CD4-positive, alpha-beta T cell (primary cell): ENCODE measurements at places on chromosomes 4 and X.
A peak's percentile ranks its signal among the peaks of the same experiment; 100 is the strongest.

- DNase-seq = no peak
Observed at GRCh38 chr4:169802873-169803272, 45.1 kb upstream of the HPF1 start.

GRCh38 chr4:152779513-152780266 is at the start of the genes ARFIP1 and TIGD4:
Gene ARFIP1, plus strand, starts transcription at chr4:152779954. Its CDS starts 49,680 bp downstream, at chr4:152829634.
Gene TIGD4, minus strand, starts transcription at chr4:152779730. Its CDS starts 8,726 bp downstream, at chr4:152771004.
- DNase-seq = peak; percentile 92

DNA sequence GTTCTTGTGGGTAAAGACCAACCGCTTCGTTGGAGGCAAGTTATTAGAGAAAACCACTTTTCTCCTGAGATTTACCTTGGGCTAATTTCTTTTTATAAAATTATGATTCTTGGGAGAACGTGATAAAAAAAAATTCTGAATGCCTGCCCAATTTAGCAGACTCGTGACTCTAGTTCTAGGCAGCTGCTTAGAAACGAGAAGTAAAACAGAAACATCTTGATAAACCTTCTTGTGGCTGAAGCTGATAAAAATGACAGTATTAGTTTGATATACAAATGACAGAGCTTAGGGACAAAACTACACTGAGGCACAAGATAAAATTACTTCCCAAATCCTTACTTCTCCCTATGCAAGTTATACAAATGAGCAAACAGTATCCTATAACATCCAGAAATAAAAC is 458.9 kb upstream of the TEX13C start:
- DNase-seq = no peak

DNA sequence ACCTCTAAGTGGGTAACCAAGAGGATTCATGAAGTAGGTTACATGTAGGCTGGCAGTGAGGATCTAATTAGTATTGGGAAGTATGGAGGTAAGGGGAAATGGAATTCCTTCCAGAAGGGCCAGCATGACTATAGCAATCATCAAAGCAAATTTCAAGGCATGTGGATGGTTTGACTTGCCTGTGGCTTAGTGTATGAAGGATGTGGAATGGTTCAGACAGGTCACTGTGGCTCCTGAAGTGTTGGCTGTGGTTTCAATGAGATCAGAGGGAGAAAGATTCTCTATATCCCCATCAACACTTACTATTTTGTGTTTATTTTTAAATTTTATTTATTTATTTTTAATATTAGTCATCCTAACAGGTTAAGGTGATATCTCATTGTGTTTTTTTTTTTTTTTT is 121.6 kb upstream of the TBC1D9 start:
- DNase-seq = no peak

GRCh38 chr4:165458471-165458870 is 79.7 kb downstream of the CPE start:
- no peak for DNase-seq

- DNase-seq = no peak
Observed at GRCh38 chrX:13898083-13898482, 81.2 kb upstream of the GPM6B start.

DNA sequence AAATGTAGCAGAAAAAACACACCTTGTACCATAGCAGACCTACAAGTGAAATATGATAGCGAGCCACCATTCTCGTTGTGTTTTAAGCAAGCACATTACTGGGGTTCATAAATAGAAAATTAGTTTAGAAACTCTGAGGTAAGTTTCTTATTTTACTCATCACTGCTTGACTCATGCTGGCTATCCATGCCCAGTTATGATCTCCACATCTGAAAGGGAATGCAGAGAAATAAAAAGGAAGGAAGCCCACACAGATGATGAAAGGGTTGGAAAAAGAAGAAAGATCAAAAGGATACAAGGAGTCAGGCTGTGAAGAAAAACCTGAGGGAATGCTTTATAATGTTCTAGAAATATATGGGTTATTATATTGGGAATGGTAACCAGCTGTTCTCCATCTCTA is 54.5 kb downstream of the CAMK2D start:
- no peak for DNase-seq

GRCh38 chr4:3375688-3376087 is 66.1 kb upstream of the HGFAC start:
- no peak for DNase-seq

DNA sequence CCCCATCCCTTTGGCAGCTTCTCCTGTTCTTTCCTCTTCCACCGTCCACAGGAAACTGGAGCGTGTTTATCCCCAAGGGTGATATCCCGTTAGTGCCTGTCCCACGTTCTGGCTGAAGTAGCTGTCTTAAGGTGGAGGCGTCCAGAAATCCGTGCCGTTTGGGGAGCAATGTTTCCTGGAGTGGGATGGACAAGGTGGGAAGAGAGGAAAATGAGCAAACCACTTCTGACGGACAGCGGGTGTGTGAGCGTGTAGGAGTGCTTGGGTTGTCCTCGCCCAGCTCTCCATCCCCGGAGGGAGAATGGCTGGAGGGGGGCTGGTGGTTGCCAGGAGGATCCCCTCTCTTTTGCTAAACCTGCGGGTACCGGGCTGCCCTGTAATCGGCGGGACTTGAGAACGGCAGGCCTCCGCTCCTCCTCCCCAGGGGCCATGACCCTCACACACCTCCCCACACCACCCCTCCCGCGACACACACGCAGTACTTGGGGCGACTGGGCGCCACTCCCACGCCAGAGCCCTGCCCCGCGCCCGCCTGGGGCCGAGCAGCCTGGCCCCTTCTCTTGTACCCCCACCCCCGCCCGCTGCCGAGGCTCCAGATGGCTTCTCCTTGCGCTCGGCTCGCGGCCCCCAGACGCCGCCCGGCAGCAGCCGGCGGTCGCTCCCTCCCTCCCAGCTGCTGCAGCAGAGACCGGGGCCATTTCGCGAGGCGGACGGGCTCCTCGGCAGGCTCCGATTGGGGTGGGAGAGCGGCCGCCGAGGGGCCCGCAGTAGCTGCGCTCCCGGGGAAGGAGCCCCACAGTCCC is 13.9 kb upstream of the PRDM8 start:
- DNase-seq = peak; percentile 60

DNA sequence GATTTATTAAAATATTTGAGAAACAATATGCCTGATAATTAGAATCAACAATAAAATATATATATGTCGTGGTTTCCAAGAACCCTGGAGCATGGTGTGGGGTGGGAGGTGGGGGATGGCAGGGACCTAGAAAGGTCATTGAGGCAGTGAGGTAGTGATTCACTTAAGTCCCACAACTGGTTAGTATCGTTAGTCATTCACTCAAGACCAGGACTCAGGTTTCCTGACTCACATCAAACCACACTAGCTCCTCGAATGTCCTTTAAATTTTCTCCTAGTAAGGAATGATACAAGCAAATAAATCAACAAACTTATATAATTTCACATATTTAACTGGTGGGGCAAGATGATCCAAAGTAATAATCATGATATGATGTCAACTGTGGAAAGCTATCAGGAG is 158.8 kb upstream of the AADAT start:
- no peak for DNase-seq

GRCh38 chr4:86058621-86059020 is 301.2 kb downstream of the MAPK10 start:
- no peak for DNase-seq

- peak; percentile 5 for DNase-seq
Observed at GRCh38 chrX:83469551-83469950, 38.5 kb upstream of the POU3F4 start.

DNA sequence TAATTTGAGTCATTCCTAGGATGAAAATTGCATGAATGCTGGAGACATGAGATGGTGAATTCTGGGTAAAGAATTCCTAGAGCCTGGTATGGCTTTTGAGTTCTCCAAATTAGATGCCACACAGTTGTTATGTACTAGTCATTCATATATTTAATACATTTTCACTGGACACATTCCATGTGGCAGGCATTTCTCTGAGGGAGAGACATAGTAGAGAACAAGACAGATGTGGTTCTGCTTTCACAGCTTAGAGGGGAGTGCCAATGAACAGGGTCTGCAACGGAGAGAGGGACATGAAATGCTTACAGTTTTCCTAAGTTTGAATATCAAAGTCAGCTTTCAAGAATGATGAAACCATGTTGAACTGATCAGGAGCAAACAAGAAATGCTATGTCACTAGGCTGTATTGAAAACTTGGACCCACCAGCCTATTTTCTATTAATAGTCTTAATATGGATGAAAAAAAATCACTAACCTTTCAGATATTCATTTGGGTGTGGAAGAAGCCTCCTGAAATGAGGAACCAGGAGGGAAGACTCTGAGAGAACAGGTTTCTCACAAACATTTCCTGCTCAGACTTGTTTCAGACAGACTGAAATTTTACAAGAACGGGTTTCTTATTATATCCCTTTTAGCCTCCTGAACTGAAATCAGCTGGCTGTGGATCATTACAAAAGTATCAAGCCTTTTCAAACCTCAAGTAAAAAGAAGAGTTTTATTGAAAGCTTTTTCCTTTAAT is 276.0 kb upstream of the TET2 start:
- DNase-seq = no peak

GRCh38 chr4:107987916-107988762 is 1.6 kb upstream of the HADH start:
- no peak for DNase-seq

- DNase-seq = no peak
Observed at GRCh38 chr4:171794528-171794927, 18.7 kb upstream of the GALNTL6 start.

DNA sequence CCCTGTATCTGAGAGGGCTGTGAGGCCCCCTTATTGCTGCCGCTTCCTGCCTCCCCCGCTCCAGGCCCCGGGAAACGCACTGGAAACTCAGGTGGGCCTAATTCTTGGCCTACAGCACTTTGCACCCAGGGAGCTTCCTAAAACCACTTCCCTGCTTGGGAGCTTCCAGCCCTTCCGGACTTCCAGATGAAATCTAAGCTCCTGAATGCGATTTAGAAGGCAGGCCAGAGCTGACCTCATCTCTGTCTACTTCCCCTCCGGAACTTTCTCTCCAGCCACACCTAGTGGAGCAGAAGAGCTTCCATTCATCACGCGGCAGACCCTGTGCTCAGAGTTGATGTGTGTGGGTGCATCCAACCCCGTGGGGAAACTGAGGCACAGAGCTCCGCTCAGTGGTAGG is 84.2 kb downstream of the SORCS2 start:
- DNase-seq = no peak

- no peak for DNase-seq
Observed at GRCh38 chr4:11138964-11139363, 289.7 kb downstream of the HS3ST1 start.

GRCh38 chrX:40632199-40632598 is 9.0 kb downstream of the MPC1L start:
- no peak for DNase-seq

DNA sequence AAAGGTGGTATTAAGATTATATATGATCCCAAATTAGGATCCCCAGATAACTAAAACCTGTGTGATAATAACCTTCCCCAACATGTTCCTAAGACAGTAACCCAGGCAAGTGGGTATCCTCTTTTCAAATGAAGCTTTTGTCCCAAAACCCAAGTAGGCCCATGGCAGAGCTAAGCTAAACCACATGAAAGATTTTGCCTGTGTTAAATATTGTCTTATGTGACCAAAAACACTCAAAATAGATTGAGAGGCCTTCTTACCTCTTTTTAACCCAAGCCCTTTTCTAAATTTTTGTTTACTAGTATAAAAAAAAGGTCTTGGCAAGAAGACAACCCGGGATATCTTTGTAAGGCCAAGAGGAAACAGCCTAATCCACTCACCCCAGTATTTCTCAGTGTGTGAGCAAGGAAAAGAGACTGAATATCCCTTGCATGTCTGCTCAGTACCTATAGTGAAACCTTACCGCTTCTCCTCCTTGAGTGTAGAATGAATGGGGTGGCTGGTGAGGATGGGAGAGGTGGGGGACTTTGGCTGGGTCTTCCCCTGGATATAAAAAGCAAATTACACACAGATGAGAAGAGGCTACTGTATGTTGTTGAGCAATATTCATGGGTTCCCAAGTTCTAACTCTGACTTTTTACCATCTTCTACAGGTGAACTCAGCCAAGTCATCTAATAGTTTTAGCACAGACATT is 188.8 kb upstream of the BMP3 start:
- DNase-seq = no peak

DNA sequence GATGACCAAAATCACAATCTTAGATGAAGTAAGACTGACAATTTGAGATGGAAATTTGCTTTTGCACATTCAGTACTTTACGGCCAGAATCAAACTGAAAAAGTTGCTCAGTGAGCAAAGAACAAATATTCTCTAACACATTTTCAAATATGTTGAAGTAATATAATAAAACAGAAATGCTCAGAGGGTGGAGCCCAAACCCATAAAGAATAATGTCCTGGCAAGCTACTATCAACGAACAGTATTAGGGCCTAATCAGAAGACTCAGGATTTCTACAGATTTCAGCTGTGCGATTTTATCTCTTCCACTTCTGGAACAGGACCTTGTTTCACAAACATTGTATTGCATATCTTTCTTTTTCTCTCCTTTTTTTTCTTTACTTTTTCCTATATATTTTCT is 505.0 kb downstream of the TECRL start:
- no peak for DNase-seq

DNA sequence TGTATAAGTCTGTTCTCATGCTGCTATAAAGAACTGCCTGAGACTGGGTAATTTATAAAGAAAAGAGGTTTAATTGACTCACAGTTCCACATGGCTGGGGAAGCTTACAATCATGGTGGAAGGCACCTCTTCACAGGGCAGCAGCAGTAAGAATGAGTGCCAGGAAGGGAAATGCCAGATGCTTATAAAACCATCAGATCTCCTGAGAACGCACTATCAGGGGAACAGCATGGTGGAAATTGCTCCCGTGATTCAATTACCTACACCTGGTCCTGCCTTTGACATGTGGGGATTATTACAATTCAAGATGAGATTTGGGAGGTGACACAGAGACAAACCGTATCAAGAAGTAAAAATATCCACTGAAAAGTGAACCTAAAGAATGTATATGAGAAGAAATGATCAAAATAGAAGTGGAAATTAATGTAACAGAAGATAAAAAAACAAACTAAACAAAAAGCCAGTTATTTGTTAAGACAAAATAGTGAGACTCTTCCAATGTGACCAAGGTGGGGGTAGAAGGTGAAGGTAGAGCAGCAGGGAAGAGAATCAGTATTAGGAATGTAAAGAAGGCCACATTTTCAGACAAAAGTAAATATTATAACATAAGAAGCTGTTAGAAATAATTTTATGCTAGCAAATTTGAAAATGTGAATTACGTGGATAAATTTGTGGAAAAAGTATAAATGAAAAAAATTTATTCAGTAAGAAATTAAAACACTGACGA is 372.9 kb downstream of the NKX6-1 start:
- DNase-seq = no peak

DNA sequence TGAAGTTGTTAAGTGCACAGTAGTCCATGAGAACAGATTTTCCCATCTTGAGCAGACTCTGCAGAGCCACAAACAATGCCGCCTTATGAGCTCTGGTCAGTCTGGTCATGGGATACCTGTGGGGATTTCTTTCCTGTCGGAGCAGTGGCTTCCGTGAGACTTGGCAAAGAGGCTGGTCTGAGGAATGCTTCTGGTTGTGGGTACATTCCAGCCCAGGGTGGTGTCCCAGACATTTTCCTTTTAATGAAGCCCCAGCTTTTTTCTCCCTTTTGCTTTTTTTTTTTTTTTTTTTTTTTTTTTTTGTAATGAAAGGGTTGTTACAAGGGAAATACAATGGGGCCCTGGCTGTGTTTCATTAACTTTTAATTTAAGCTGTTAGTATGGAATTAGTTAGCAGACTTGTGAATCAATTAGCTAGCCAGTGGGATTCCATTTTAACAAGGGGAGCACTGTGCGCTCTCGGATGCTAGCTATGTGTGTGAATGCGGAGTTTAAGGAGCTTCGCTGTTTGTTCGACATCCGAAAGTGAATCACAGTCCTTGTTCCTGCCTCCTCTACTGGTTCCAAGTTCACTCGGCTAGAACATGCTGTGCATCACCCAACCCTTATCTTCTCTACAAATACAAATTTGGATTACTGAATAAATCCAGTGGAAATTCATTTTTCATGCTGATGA is 225.1 kb downstream of the CBR4 start:
- no peak for DNase-seq

- DNase-seq = no peak
Observed at GRCh38 chr4:175470131-175470530, 341.9 kb downstream of the GPM6A start.
